ENCODE measurements at places on chromosomes 1 and 21. TPM values are rescaled to one million over a fixed set of nuclear protein-coding genes. Genes with fewer than 3 reads are reported as not detected.
A peak's percentile ranks its signal among the peaks of the same experiment; 100 is the strongest.

DNA sequence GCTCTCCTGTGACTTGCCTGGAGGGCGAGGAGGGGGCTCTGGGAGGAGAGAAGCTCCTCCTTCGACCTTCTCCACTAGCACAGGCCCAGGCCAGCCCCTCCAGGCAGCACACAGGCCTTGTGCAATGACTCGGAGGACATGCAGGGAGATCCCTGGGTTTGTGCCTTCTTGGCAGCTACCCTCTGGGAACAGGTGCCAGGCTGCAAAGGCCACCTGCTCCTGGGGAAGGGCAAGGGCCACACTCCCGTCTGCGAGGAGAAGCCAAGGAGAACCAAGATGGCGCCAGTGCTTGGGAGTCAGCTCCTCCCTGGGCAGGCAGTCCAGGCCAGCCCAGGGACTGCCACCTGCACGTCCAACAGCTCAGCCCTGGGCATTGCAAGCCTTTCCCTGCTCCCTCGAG lies 15.3 kb downstream of the CASZ1 start:
- no peak for DNase-seq

DNA sequence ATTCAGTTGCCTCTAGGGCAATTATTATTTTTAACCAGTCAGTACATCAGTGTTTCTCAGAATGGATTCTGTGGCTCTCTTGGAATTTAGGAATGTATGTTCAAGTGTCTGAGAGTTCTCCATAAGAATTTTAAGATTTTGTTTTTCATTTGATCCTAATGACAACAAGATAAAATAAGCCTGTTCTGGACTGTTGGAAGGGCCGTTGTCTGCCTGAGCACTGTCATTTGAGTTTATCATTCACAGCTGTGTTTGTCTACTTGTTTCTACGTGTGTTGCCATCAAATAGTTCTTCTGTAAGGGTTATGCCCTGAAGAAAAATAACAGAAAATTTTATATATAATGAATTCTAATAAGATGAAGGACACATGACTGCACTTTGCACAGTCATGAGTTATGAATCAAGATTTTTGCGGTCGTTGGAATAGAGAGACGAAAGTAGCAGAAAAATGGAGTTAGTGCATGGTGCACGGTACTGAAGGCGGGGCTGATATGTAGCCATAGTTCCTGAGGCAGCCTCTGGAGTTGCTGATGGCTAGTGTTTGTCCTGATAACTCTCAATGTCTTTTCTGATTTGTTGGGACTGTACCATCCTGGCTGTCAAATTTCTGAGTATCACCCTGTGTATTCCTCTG lies 92.5 kb downstream of the NOS1AP start:
- no peak for DNase-seq

DNA sequence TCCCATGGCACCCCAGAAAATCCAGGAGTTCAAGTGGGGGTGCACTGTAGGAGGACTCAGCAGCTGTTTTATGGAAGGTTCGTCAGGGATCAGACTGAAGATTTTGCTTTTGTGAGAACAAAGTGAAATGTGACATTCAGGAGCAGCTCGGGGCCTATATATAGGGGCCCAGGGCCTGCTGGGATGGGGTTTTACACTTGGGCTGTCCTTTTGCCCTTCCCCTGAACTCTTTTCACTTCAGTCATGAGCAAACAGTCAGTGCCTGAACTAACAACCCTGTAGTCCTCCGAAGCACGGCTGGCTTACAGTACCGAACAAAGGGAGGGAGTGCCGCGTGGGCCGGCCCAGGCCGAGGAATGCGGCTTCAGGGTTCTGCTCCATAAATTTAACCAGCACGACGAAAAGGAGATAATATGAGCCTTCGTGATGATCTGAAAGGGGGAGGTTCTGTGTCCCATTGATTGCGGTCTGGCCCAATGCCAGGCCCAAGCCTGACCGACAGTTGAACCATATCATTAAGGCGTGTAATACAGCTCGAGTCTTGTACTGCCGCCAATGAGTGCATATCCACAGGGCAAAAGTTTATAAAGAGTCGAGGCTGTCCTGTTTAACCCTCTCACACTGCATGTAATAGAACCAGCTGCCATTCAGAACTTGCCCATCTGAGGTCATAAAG lies 139.9 kb downstream of the DHRS3 start:
- DNase-seq, result no peak

- DNase-seq, result peak; percentile 95
These were observed 36.4 kb upstream of the HHAT start for GRCh38 chr1:210292231-210292871.

- no peak for DNase-seq
These were observed 10.5 kb downstream of the PUM1 start for GRCh38 chr1:31054958-31055481.

DNA sequence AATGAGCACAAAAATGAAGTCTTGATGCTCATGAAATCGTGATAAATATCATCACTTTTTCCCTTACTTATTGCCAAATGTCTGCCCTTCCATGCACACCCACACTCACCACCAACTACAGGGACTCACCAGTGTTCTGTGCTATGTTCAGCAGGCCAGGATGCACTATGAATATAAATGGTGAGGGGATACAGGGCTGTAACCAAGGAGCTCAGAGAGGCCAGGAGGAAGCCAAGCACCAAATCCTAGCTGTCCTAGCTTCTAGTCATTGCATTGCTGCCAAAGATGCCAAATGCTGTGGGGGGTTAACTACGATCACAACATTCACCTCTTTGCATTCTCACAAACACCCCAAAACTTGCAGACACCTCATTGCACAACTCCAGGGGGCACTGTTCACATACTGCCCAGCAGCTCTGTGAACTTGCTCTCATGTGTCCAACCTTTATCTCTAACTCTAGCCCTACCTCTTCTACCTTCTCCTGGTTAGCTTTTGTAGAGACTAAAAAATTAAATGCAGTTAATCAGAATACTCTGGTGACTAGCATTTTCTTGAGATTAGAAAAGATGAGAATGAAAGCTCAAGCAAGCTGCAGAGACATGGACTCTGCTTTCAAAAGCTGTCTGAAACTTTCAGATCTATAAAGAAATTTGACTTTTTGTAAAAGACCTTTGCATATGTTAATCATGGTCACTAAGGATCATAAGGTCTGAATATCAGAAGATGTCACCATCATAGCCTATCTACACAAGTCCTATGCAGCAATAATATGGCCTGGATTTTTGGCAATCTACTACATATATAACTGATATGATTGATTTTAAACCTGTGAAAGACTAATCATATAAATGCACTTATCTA lies 13.9 kb upstream of the KIF14 start:
- no peak for DNase-seq

- DNase-seq, result no peak
These were observed 36.2 kb downstream of the CACHD1 start for GRCh38 chr1:64505944-64506655.

- DNase-seq, result no peak
These were observed 56.2 kb upstream of the WDR26 start for GRCh38 chr1:224490549-224491537.

- no peak for DNase-seq
These were observed 6.2 kb downstream of the ZMYM1 start for GRCh38 chr1:35085421-35085820.

DNA sequence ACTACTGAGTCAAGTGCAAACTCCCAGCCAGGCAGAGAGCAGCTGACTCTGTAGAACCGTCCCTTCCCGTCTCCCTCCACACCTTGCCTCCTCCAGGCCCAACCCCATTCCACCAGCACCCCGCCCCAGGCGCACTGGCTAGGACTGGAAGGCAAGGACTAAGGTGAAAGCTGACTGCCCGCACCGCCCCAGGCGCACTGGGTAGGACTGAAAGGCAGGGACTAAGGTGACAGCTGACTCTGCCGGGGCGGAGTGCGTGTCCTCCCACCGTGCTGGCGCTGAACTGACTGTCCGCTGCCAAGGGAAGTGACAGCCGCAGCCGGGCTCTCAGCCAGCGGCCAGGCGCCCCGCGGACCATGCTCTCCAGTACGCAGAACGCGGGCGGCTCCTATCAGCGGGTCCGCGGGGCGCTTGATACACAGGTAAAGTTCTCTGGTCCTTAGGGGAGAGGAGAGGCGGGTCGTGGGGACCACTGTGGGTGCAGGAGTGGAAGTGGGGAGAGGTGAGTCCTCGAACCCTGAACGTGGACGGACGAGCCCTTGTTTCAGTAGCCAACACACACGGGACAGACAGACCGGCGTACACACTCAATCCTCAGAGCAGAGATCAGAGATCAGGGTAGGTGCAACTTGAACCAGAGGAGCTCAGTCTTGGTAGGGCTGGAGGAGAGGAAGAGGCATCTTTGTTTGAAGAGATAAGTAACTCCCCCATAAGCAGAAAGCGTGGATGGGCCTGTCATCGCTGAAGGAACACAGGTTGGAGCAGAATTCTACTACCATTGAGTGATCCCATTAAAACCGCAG lies 58.0 kb downstream of the RBM11 start:
- peak; percentile 51 for DNase-seq

DNA sequence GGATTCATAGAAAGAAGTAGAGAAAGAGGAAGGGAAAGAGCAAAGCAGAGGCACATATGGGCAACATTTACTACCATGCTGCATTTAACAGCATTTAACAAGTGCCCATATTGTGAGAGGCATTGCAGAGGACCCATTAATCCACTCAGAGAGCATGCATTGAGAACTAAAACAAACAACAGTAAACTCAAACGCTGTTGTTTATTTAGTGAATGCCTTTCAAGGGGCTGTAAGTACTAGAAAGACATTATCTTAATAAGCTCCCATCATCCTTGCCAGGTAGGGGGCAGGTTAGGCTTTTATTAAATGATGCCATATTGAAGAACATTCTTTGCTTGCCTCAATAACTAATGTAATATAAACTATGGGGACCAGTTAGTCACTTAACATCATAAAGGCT lies 254.3 kb upstream of the DAB1 start:
- DNase-seq, result no peak

DNA sequence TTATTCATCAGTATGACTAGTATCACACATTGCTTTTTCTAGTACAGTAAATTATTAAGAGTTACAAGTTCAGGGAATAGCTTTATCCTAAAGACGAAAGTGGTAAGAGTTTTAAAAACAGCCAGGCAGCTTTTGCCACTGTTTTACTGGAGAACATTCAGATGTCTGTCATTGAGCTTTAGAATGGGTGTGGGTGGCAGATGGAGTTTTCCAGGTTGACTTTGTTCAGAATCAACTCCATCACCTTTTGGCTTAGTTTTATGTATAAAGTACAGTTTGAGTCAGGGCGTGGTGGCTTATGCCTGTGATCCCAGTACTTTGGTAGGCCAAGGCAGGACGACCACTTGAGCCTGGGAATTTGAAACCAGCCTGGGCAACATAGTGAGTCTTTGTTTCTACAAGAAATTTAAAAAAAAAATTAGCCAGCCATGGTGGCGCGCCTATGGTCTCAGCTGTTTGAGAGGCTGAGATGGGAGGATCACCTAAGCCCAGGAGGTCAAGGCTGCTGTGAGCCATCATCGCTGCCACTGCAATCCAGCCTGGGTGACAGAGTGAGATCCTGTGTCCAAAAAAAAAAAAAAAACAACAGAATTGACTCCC lies 29.9 kb upstream of the PLEKHM2 start:
- no peak for DNase-seq

DNA sequence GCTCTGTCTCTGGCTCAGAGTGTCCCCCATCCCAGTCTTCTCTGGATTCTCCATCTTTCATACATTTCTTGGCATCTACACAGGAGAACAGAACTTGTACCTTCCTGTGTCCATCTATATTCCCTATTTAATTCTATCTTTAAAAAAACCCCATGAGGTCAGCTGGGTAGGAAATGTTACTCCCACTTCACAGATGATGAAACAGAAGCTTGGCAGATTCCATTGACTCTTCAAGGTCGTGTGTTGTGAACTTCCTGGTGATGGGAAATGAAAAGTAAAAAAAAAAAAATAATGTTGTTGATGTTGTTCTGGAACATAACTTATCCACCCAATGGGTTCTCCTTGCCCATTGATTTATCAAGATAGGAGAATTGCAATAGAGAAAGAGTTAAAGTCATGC lies 8.9 kb downstream of the CHI3L2 start:
- no peak for DNase-seq

DNA sequence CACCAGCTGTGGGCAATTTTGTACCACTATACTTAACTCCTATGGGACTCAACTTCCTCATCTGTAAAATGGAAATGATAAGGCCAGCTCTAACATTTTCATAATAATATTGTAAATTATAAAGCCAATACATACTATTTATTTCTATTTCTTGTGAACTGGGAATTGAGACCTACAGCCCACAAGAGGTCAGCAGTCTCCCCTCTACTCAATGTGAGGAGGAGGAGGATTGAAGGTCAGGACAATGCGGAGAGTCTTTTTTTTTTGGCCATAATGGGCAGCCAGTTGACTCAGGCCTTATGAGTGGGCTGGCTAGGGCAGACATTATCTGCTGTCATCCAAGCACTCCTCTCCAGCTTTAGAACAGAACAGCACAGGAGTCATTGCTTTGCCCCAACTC lies 90.5 kb downstream of the NUF2 start:
- DNase-seq, result no peak

DNA sequence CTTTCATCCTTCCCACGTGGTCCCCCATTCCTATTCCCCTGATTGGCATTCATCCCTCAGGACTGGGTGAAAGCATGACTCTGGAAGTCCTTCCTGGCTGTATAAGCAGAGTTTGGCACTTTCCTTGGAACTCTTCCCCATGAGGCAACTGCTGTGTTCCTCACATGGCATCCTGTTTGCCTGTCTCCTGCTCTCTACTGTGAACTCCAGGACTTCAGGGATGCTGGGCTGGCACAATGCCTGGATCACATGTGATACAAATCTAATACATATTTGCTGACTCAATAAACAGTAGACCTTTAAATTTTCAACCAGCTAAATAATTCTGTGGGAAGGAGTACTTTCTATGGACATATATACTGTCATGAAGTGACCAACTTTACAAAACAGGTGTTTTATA lies 46.8 kb upstream of the EDEM3 start:
- DNase-seq, result no peak

- DNase-seq, result no peak
These were observed 441.5 kb downstream of the PLA2G4A start for GRCh38 chr1:187270256-187270655.

GRCh38 chr1:37001703-37002102 lies 32.6 kb downstream of the GRIK3 start:
- DNase-seq, result peak; percentile 78

- no peak for DNase-seq
These were observed 63.6 kb downstream of the UBE2U start for GRCh38 chr1:64266991-64267390.

DNA sequence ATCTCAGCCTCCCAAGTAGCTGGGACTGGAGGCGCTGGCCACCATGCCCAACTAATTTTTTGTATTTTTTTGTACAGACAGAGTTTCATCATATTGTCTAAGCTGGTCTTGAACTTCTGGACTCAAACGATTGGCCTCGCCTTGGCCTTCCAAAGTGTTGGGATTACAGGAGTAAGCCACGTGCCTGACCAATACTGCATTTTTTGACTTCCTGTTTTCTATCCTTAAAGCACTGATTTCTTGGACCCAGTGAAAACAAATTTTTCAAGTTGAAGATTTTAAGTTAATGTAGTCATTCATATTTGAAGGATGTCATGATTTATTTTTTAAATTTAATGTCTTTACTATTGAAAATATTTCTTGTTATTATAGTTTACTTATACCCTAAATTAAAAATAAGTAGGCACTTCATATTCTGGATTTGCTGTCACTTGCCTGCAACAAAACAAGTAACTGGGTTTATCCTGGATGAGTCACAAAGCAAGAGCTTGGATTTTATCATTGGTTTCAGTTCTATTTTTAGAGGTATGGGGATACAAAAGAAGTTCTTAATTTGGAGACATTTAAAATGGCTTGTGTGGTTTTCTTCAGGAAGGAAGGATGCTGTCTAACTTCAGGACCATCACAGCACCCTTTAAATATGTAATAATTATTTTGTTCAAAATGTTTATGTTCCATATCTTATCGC lies 2.2 kb upstream of the VPS45 start:
- DNase-seq, result no peak

Gene NR1I3
- not detected for total RNA-seq

Gene LENEP
- total RNA-seq, result 0.21 TPM

Gene CYP2J2
- total RNA-seq, result 0.52 TPM

Gene LINGO4
- 0.07 TPM for total RNA-seq

Gene SPRR2A
- total RNA-seq, result not detected

Gene DENND1B
- 2.9 TPM for total RNA-seq
